ENCODE measurements at places on chromosomes 2 and 18.

- no peak for DNase-seq
These were observed 520.9 kb downstream of the CPS1 start for GRCh38 chr2:211077216-211077767.

DNA sequence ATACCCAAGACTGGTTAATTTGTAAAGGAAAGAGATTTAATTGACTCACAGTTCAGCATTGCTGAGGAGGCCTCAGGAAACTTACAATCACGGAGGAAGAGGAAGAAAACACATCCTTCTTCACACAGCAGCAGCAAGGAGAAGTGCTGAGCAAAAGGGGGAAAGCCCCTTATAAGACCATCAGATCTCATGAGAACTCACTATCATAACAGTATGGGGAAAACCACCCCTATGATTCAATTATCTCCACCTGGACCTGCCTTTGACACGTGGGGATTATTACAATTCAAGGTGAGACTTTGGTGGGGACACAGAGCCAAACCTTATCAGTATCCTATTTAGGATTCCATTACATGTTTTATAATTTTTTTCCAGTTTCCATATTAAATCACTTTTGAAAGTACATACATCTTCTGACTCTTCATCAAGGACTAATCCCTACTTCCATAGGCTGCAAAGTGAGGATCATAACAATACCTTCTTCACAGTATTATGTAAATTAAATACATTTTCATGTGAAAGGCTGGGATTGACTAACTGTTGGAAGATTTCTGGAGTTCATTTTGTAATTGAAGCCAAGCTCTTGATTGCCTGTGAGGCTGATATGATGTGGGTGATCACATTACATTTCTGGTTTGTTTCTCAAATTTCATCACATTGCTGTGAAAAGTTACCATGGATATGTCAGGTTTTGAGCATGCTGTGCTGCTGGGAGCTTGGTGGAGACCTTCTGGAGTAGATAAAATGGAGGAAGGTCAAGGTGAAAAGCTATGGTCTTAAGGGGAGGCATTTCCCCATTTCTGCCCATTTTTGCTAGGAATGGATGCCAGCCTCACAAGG lies 31.7 kb upstream of the CERS6 start:
- DNase-seq, result no peak

DNA sequence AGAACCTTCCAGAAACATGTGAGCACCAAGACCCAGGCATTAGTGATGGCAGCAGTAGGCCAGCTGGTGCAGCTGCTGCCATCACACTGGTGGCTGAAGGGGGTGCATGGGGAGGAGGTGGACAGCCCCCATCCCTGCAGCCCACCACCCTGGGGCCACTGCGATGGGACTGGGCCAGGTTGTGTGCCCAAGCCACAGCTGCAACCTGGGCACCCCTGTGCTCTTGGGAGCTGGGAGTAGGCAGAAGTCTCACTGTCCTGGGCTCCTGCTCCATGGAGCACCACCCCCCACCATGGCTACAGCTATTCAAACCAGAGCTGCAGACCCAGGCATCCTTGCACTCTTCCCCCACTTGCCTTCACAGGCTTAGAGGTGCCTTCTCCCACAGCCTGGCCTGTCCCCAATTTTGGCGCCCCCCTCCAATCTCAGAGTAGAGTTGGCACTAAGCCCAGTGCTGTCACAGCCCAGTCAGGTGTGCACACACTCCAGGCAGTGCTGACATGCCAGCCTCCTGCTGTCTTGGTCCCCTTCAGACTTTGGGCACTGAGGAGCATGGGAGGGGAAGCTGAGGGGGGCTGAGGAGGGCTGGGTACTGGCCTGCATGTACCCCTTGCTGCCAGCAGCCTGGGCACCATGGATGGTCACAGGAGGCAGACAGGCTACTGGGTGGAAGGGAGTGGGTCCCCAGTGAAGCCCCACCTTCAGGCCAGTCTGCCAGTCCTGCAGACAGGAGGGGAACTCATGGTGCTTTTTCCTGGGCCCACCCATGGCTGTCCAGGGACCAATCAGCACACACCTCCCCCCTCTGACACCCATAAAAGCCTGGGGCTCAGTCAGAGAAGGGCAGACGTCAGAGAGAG lies 67.1 kb downstream of the CYP26B1 start:
- DNase-seq, result no peak

GRCh38 chr2:160700021-160700814 lies 206.6 kb upstream of the RBMS1 start:
- no peak for DNase-seq

GRCh38 chr18:45060102-45060501 lies 379.4 kb downstream of the SETBP1 start:
- DNase-seq, result no peak

DNA sequence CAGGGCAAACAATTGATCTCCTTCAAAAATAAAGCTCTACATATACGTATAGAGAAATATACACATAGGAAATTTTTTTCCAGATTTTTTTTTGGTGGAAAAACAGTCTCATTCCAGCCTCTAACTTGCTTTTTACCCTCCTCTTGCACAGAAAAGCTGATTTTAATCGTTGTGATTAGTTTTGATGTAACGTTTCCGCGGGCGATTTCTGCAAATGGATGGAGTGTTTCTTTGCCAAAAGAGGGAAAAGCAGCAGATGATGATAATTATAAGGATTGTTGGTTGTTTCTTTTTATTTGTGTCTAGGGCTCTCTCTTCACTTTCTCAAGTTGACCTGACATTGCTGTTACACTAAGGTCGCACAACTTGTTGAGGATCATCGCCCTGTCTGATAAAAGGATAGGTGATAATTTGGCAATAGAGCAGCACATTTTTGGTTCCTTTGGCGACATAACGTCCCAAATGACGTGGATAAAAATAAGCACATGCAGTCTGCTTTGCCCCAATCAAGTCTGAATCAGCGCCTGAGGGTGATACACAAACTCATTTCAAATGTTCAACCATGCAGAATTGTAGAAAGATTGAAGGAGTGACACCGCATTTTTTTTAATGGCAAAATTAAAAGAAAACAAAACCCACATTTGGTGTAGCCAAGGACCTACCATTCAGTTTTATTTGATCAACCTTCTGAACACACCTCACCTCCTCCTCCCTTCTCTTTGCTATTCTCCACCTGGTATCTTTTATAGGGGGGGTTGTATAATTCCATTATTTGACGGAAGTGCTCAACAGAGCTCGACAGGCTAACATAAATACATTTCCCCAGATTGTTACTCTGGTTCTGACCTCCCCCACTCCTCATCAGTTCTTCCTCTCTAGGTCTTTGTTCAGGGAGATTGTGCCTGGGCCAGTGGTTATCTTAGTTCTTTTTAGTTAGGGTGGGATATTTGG lies 109.6 kb upstream of the KCTD1 start:
- DNase-seq, result no peak

DNA sequence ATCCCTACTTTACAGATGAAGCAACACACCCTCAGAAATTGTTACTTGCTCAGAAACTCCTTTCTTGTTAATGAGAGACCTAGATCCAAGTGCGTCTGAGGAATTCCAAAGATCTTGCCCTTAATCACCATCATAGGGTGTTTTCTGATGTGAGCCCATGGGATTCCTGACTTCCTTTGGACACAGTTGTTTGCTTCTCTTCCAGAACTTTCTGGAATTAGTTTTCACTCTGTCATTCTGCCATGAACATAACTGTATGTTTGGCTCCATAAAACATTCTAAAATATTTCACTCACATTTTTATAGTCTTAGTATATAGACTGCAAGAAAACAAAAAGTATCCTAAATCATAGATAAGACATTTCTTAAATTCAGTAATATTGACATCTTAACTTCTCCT lies 593.9 kb upstream of the SOX11 start:
- DNase-seq, result no peak

GRCh38 chr2:173963323-173963816 lies 1.8 kb downstream of the SP3 start:
- peak; percentile 25 for DNase-seq

GRCh38 chr2:181806039-181806392 lies 85.5 kb upstream of the ITPRID2 start:
- no peak for DNase-seq

DNA sequence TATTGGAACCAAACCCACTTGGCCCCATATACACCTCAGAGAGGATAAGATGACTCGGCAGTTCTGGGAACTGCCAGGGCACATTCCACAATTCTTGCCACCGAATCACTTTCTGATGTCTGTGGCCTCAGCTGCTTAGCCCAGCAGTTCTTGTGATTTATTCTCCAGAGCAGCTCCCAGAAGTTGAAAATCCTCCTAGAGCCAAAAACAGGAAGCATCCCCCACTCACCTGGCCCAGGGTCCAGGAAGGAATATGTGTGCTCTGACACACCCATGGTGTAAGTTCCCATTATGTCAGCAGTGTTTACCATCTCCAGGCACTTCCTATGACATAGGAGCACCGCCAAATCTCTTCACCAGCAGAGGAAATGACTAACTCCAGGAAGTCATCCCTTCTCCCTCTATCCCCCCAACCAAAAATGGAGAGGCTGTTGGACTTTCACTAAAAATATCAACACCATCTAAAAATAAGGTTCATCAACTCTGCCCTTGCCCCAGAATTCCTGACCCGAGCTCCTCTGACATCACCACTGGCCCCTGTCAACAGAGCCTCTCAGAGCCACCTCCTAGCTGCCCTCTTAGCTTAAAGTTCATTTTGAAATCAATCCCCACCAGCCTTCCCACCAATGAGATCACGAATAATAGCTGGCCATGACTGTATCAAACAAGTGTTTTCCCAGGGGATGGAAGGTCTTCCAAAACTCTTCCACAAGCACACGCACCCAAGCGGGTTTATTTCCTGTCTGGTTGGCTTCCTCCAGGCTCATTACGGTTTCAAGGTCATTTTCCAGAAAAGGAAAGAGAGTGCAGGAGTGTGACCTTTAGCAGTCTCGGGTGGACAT lies 223.1 kb upstream of the PARD3B start:
- no peak for DNase-seq

DNA sequence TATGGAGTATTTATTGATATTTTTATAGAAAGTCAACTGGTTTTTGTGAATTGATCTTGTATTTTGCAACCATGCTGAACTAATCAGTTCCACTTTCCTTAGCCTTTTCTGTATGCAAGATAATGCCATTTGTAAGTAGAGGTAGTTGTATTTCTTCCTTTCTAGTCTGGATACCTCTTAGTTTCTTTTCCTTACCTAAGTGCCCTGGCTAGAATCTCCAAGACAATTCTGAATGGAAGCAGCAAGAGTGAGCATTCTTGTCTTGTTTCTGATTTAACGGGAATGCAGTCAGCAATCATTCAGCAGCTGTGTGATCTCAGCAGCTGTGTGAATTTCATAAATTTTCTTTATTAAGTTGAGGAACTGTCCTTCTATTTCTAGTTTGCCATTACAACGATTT lies 73.4 kb downstream of the NRXN1 start:
- DNase-seq, result no peak

DNA sequence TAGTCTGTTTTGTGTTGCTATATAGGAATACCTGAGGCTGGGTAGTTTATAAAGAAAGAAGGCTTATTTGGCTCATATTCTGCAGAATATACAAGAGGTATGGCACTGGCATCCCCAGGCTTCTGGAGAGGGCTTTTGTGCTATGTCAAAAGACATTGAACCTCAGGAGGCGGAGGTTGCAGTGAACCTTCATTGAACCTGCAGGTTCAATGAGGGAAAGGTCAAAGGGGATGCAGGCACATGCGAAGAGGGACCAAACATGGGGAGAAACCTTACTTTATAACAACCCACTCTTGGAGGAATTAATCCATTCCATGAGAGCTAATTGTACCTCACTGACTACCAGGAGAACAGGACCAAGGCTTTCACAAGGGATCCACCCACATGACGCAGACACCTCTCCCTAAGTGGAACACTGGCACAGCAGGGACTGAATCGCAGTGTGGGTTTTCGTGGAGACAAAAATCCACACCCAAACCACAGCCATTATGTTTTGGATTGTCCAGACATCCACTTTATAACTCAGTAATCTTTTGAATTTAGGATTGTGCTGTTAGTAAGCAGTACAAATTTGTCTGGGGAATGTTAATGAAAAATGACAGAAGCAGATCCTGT lies 4.1 kb upstream of the SERPINB8 start:
- DNase-seq, result no peak

DNA sequence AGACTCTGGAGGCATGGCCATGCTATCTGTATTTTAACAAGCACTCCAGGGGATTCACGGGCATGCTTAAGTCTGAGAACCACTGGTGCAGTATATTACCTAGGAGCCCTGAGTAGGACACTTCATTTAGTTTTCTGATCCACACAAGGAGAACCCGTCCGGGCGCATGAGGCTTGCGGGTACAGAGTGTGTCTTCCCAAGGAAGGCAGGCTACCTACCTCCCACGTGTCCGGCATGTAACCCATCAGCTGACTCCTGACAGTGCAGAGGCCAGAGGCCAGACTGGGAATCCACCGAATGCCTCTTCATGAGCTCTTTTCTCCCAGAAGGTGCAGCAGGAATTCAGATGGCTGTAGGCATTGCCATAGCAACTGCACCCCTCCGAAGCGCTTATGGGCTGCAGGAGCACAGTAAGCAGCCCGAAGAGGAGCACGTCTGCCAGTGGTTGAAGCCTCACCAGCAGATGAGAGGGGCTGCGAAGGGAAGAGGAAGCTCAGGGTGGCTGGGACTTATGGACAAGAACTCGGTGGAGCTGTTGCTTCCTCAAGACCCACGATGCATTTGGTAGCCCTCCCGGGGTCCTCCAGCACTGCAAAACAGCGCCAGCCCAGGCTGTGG lies 33.8 kb upstream of the DNMT3A start:
- DNase-seq, result no peak

- DNase-seq, result no peak
These were observed 665.5 kb upstream of the SOX11 start for GRCh38 chr2:5026571-5027234.

- no peak for DNase-seq
These were observed 282.3 kb downstream of the DYSF start for GRCh38 chr2:71735676-71736075.

- DNase-seq, result no peak
These were observed 189.5 kb upstream of the UBE2E3 start for GRCh38 chr2:180790891-180791290.

DNA sequence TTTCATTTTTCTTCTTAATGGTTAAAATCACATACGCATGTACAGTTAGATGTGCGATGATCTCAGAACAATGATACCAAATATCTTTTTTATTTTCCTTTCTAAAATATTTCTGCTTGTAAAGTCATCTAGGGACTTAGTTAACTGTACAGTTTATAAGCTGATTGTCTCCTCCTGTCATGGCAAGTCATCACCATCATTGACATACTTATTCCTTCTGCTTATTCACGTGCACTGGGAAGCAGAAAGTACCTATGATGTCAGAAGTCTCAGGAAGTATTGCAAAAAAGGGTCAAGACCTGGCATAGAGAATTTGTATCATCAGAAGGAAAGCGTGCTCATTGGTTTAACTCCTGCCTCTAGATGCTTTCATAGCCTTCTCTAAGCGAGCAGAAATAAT lies 154.2 kb downstream of the DSC3 start:
- DNase-seq, result no peak

DNA sequence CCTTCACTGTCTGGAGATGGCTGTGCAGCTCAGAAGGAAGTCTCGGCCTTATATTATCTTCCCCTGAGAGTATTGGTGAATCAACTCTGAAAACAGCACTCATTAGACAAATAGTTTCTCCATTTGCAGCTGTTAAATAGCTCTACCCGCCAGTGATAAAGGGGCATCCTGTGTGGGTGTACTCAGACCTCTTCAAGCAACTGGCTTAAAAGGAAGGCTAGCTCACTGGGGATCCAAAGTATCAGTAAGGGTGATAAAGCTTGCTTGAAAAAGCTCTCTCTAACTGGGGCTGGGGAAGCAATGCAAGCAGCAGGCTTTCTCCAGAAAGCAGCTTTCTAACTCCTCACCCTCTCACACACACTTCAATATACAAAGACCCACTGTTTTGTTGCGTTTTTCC lies 64.9 kb upstream of the PSMD14 start:
- no peak for DNase-seq
